ENCODE measurements at places on chromosomes 1 and 21.

DNA sequence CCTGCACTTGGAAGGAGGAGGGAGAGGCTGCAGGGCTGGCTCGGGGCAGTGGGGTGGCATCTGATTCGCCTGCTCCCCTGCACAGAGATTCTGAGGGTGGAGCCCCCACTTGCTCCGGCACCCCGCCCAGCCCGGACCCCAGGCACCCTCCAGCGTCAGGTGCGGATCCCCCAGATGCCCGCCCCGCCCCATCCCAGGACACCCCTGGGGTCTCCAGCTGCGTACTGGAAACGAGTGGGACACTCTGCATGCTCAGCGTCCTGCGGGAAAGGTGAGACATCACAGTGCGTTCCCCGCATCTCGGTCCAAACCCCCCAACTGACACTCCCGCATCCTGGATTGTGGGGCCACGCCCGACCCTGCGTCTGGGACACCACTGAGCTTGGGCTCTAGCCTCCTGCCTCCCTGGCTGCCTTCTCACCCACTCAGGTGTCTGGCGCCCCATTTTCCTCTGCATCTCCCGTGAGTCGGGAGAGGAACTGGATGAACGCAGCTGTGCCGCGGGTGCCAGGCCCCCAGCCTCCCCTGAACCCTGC, 7.9 kb downstream of the ADAMTSL4 start:
- DNase-seq, result no peak

GRCh38 chr1:161073474-161074121, 3.9 kb upstream of the ARHGAP30 start:
- DNase-seq, result no peak

GRCh38 chr1:228242409-228242808, 34.6 kb downstream of the OBSCN start:
- DNase-seq, result no peak

DNA sequence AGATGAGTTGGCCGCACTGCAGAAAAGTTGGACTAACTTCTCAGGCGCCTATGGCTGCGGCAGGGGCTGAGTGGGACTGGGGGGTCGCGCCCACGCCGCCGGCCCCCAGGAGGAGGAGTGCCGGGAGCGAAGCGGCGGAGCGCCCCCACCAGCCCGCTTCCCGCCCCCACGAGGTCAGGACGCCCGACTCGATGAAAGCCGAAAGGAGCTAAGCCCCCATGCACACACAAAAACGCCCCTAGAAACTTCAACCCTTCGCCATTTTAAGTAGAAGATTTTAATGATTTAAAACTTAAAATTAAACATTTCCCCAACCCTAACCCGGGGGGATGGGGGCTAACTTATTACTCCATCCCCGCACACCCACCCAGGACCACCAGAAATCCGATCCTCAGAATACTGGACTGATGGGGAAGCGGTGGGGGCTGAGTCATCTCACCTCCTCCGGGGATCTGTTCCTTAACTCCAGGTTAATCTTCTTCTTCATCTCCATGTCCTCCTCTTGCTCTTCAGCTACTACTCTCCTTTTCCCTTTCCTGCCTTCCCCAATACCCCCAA, 539 bp downstream of the ANP32E start:
- DNase-seq, result no peak

GRCh38 chr1:94648225-94649007, 106.9 kb upstream of the F3 start:
- DNase-seq, result no peak

DNA sequence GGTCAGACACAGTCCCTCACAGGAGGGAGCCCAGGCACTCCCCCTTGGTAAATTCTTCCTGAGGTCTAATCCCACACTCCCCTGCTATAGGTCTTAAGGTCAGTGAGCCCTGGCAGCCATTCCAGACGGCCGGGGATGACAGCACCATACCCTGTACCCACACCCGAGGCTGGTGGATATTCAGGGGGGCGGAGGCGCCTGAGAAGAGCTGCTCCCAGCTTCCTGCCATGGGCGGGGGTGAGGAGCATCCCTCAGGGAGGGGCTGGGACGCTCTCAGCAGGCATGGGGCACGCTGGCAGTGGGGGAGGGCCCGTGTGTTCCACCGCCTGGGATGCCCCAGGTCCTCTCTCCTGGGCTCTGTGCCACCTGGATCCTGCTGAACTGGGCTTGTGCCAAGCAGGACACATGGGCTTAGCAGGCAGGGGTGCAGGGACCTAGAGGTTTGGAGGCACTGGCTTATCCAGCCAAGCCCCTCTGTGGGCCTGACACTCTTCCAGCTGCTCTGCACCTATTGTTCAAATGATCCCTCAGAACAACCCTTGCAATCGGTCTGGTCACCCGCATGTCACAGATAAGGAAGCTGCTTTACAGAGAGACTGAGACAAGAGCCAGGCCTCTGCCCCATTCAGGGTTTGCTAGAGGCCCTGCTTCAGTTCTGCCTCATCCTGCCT, 5.7 kb upstream of the ADGRB2 start:
- no peak for DNase-seq

GRCh38 chr1:39076127-39076798, 50.1 kb downstream of the NDUFS5 start:
- DNase-seq, result no peak

- no peak for DNase-seq
These were observed 34.2 kb upstream of the JUN start for GRCh38 chr1:58818075-58818474.

GRCh38 chr1:151612501-151613281, 841 bp downstream of the SNX27 start:
- no peak for DNase-seq
